Stimulated activated CD4-positive, alpha-beta T cell treated with anti-CD3 and anti-CD28 coated beads, TNF-alpha, amount 100 ng/mL, for 1 hour (primary cell): ENCODE measurements at places on chromosomes 2 and 18.

- no peak for DNase-seq
Observed at GRCh38 chr18:56804395-56804794, 153.2 kb downstream of the WDR7 start.

DNA sequence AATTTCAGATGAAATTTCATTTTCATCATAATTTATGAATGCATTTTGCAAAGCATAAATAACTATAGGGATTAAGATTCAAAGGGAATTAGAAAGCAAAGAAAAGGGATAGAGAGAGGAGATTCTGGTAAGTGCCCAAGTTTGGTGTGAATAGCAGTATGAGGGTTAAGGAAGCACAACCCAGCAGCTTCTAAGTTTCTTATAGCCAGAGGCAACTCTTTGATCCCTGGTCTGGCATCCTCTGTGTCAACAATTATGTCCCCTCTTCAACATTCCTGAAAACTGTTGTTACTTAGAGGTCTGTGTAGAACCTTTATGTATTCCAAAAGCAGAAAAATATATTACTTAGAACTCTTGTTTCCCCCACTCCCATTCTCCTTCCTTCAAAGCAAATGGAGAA is 171.6 kb upstream of the SATB2 start:
- no peak for DNase-seq

DNA sequence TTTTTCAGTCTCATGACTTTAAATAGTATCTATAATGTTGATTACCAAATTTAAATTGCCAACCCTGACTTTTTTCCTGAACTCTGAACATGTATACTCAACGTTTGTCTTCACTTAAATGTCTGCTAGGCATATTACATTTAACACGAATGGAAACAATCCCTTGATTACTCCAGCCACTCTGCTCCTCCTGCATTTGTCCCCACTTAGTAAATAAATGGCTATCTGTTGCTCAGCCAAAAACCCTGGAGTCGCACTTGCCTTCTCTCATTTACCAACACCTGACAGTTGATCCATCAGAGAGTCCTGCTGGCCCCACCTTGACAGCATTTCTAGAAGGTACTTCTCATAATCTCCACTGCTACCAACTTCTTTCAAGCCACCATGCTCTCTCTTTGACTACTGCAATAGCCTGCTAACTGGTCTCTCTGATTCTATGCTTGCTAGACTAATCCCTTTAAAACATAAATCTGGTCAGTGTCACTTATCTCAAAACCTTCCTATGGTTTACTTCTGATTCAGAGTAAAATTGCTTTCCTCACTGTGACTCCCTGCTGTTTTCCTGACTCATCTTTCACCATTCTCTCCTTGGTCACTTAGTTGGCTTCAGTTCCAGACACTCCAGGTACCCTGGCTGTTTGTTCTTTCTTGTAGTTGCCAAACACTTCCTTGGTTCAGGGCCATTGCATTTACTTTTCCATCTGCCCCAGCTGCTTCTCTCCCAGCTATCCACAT is 31.9 kb downstream of the SPAG16 start:
- DNase-seq: no peak

DNA sequence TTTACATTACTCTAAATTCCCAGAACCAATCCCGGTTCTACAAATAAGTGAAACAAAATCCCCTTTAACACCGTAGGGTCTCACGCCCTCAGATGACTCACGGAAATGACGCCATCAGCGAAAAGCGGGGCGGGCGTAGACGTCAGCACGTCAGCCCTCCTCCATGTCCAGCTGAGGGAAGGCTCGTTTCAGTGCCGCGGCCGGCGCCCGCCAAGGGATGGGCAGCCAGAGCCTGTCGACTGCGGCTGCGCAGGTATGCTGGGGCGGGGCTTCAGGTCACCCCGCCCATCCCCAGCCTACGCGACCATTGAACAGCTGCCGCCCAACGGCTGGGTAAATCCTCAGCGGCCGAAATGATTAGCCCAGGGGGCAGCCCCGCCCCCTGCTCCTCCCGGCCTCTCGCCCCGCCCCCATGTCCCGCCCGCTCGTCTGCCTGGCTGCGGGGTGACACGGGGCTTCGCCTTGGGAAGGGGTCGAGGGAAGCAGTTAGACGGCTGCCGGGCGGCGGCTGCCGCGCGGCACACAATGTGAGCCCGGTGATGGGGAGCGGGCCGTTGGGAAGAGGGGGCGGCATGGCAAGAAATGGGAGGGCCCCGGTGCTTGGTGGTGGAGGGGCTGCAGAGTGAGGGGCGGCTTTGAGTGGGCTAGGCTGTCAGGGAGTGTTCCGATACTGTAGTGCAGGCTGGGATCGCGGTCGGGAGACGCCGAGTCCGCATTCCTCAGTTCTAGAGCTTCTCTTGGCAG is at the start of gene NBEAL1:
NBEAL1 (plus strand) TSS at position 420 of the 744 bp plus-strand sequence. CDS start 1,510 bp downstream, outside the sequence.
- peak; percentile 93 for DNase-seq

DNA sequence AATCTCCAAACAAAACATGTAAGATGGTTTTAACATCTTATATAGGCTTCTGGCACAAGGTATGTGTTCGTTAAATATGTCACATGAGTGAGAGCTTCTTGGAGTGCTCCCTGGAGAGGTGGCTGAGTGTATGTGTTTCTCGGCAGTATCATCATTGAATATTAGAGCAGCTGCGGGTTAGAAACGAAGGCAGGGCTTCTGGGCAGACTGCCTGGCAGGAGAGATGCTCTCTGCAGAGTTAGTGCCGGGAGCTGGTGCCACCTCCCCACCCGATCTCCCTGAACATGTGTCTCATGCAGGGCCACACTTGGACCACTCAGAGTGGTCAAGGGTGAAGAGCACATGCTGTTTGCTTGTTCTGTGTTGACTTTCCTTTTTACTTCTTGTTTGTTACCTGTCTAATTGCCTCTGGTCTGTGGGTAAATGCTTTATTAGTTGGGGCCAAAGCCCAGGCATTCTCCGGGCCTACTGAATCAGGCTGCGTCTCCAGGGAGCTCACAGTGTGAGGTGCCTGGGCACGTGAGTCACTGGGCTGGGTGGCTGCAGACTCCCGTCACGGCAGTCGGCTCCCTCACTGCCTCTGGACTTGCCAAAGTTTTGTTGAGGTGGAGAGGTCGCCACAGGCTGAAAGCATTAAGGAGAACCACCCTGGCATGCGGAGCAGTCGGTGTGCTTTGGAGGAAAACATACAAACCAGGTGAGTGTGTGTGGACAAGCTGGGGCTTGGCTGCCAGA is 246.6 kb downstream of the FHOD3 start:
- no peak for DNase-seq

GRCh38 chr2:218306184-218306920 is 14.0 kb upstream of the TMBIM1 start:
- no peak for DNase-seq

GRCh38 chr2:28650266-28650584 is 101.4 kb upstream of the PPP1CB start:
- no peak for DNase-seq

GRCh38 chr2:832635-833034 is 118.0 kb upstream of the SNTG2 start:
- DNase-seq: no peak

- no peak for DNase-seq
Observed at GRCh38 chr2:9108210-9108967, 98.2 kb upstream of the ASAP2 start.

DNA sequence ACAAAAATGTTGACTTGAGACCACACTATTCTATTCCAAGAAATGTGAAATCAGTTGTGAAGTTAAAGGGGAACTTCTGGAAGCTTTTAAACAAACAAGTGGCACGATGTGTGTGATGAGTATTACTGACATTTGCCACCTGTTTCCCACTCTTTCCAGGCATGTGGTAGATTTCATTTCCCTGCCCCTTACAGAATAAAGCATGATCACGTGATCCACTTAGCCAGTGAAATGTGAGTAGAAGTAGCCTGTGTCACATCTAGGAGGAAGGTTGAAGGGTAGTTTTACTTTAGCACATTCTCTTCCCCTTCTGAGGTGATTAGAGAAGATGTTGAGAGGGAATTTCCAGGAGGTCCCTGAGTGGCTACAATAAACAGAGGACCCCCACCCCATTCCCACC is 3.8 kb downstream of the COL4A4 start:
- no peak for DNase-seq

GRCh38 chr18:55953326-55953725 is 365.3 kb upstream of the TCF4 start:
- DNase-seq: no peak

GRCh38 chr2:171469176-171469575 is 35.1 kb downstream of the DCAF17 start:
- DNase-seq: no peak

GRCh38 chr2:236871500-236872001 is 214.1 kb upstream of the COPS8 start:
- no peak for DNase-seq

GRCh38 chr2:100151310-100151709 is 8.9 kb upstream of the AFF3 start:
- DNase-seq: no peak

DNA sequence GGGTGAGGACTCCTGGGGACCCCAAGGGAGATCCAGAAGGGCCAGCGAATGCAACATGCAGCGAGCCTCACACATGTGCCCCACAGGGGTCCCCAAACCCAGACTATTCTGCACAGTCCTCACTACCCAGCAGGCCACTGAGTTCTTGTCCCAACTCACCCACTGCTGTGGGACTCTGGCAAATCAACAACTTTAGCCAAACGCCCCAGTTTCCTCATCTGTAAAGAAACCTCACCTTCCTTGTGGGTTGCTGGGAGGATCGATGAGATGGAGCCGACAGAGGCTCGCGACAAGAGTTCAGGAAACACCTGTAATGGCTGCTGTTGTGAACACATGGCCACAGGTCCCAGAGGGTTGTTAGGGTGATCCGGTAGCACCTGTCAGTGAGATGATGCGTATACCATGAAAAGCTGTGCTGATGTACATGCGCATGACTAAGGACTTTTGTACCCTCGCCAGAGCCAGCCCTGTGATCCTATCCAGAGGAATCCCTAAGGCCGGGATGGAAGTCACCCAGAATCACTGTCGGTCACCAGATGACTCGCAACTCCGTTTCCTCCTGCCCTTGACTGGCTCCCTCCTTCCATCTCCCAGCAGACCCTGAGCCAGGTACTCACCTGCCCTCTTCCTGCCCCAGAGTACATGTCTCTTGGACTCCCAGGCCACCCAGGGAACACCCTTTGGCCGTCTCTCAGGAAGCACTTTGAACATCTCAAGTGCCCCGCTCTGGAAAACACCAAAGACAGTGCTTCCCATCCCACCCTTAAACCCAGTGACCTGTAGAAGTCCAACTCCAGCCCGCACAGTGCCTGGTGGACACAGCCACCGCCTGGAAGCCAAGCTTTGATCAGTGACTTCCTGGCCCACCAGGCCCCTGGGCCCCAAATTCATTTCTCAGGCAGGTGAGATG is 103.3 kb upstream of the ID2 start:
- DNase-seq: no peak

DNA sequence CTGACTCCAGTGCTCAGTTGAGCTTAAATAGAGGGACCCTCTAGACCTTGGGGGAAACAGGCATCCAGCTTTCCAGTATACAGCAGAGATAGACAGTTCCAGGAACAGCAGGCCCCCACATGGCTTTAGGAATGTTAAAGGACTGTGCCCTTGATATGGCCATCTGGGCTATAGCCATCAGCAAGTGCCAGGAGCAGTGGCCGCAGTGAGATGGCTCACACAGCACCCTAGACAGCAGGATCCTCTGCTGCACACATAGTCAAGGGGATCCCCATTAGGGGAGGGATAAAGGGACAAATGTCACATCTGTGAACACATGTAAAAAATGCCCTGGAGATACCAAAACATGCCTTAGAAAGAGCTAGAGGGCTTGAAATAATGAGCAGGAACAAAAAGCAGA is 213.4 kb downstream of the PTH2R start:
- DNase-seq: no peak

GRCh38 chr18:28171837-28172236 is 5.1 kb downstream of the CDH2 start:
- no peak for DNase-seq
